ENCODE measurements at places on chromosomes 4 and X. TPM values are rescaled to one million over a fixed set of nuclear protein-coding genes. Genes with fewer than 3 reads are reported as not detected.

The PHEX gene
- total RNA-seq, result 0.08 TPM

The CENPVL2 gene
- total RNA-seq, result not detected

The ARX gene
- not detected for total RNA-seq

The SPANXA1 gene
- not detected for total RNA-seq

All from activated CD4-positive, alpha-beta T cell treated with anti-CD3 and anti-CD28 coated beads, Interleukin-2, amount 10 ng/mL, durations not matched to agents 7 days and 5 days (primary cell).